ENCODE measurements at places on chromosomes 7 and 10. TPM values are rescaled to one million over a fixed set of nuclear protein-coding genes. Genes with fewer than 3 reads are reported as not detected.
A peak's percentile ranks its signal among the peaks of the same experiment; 100 is the strongest.

DPP6 gene
- not detected for total RNA-seq

- DNase-seq: no peak
Observed at GRCh38 chr7:155648752-155649339, 4.4 kb downstream of the RBM33 start.

TSPAN13 gene
- 2.8 TPM for total RNA-seq

GRCh38 chr10:77782328-77783061, 144.1 kb downstream of the DLG5 start:
- DNase-seq: no peak

DNA sequence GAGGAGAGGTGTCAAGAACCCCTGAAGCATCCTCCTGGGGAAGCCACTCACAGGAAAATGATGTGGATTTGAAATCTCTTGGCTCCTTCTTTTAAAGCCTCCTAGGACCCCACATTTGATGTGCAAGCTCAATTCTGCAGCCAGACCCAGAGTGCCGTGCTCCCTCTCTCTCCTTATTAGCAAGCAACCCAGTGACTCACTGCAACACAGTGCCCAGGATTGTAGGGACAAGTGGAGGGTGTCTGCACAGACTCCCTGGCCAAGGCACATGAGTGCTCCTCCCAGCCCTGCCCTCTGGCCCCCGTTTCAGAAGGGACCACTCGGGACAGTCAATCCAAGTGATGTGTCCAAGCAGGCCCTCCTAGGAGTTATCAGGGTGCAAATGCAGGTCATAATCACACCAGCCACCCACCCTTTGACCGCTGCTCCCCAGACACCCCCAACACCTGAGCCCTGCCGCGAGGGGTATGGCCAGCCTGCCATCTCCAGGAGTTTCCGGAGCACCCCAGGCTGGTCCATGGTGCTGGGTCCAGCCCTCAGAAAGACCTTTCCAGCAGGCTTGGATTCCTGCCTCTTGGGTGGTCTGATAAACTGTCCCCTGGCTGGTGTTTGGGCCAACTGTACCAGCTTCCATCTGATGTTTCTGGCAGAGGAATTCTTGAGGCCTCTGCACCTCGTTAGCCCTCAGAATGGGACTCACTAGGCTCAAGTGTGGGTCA, 54.5 kb upstream of the CXCL12 start:
- no peak for DNase-seq

GRCh38 chr10:104441329-104442000, 87.8 kb downstream of the CFAP58 start:
- peak; percentile 93 for DNase-seq

DNA sequence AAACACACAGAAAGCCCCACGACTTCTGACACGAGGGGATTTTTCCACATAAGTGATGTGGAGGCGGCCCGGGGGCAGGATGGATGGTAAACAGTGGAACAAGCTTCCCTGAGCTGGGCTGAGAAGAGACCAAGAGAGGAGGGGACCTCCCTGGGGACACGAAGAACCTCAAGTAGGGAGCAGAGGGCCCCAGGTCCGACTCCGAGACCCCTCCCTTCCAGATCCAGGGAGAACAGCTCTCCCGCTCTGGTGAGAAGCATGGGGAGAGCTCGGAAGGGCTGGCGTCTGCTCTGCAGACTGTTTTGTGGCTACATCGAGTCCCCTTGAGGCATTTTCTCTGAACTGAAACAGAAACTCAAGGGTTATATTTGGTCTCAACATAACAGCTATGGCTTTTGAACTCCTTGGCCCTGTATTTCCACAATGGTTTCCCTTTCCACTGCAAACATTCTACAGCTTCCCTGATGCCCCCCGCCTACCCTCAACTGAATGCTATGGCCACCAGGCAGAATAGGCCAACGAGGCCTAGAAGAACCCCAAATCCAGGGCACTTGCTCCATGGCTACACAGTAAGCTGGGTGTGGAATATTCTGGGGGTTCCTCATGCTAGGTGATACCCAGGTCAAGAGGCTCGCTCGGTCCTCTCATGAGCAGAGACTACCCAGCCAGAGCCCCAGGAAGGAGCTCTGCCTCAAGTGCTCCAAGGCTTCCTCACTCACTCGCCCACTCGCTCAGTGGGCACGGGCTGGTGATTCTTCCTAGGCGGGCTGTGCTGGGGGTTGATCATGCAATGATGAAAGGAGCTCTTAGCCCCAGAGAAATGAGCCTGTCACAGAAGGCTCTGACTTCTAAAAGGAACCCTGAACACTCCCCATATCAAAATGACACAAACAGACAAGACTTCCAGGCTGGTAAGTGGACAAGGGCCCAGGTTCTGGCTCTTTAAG, 47.5 kb downstream of the FAM53B start:
- no peak for DNase-seq

DNA sequence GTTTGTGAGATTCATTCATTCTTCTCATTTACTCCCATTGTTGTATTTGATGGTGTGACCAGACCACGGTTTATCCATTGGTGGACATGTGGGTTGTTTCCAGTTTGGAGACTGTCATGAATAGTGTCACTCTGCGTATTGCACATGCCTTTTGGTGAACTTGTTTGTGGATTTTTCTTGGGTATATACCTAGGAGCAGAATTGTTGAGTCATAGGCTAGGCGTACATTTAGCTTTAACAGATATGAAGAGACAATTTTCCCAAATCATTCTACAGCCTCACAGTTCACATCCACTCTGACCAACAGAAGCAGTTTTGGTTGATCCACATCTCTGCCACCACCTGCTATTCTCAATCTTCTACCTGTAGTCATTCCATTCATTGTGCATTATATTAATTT, 66.0 kb upstream of the FAM20C start:
- no peak for DNase-seq

ACHE gene
- total RNA-seq: 1.5 TPM

- no peak for DNase-seq
Observed at GRCh38 chr10:111319866-111320265, 243.0 kb downstream of the ADRA2A start.

- no peak for DNase-seq
Observed at GRCh38 chr7:17560516-17560915, 262.1 kb downstream of the AHR start.

DNA sequence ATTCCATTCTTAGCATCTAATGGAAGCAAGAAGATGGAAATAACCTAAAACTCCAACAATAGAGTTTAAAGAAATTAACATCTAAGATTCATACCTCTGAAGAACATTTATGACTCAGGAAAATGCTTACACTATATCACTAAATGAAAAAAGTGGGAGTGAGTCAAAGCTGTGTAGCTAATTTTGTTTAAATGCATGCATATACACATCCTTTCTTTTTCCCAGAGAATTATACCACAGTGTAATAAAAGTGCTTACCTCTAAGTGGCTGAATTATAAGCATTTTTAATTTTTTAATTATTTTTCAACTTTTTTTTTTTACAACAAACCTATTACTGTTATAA, 44.3 kb downstream of the CCDC71L start:
- DNase-seq: no peak

- DNase-seq: no peak
Observed at GRCh38 chr10:61081301-61081700, 137.3 kb upstream of the RHOBTB1 start.

DNA sequence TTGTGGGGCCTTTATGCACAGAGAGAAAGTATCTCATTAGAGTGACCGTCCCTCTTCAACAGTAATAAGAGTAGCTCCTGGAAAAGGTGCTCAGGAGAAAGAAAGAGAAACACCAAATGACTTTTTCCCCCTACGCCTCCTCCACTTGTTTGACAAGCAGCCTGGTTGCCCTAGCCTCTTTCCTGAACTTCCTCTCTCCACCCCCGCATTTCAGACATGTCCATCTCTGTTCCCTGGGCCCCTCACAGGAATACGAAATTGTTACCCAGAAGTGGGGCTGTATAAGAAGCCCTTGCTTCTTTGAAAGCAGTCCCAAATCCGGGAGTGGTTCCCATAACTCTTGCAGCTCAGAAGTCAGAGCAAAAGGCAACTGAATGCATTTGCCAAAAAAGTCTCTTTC, 119.6 kb upstream of the ADO start:
- DNase-seq: no peak

GRCh38 chr10:71713135-71714030, 6.2 kb downstream of the C10orf105 start:
- no peak for DNase-seq

GRCh38 chr7:100119970-100120732, 717 bp downstream of the CNPY4 start:
- peak; percentile 63 for DNase-seq
